Vagina (tissue), 2 donors: ENCODE measurements at places on chromosomes 1 and 21. TPM values are rescaled to one million over a fixed set of nuclear protein-coding genes. Genes with fewer than 3 reads are reported as not detected.

DNA sequence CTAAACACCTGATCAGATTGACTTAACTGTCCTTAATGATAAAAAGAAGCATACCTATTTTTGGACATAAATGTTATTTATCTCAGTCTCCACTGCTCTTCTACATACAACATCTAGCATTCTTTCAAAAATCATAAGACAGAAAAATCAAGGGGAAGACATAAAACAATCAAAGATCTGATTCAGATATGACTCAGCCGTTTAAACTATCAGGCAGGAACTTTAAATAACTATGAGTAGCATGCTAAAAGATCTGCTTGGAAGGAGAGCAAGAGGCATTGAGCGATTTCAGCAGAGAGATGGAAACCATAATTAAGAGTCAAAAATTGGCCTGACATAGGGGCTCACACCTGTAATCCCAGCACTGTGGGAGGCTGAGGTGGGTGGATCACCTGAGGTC, 27.2 kb upstream of the SLC22A15 start:
- no peak for DNase-seq

ZBTB8B gene
- total RNA-seq, result not detected

DNA sequence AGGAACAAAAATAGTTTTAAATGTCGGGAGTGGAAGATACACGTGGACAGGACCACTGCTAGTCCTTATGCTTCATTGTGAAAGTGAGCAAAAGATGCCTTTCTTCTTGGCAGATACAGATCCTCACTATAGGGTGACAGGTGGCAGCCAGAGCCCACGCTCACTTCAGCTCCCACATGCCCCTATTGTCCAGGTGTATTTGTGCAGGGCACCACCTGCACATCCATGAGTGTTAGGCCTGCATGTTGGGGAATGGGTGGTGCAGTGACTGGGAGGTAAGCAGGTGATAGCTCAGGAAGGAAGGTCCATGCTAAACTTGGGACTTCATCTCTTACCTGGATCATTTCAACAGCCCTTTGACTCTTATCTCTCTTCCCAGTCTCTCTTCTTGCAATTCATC, 27.4 kb downstream of the SLC5A9 start:
- DNase-seq, result no peak

SLC27A3 gene
- 31.4 TPM for total RNA-seq

DNA sequence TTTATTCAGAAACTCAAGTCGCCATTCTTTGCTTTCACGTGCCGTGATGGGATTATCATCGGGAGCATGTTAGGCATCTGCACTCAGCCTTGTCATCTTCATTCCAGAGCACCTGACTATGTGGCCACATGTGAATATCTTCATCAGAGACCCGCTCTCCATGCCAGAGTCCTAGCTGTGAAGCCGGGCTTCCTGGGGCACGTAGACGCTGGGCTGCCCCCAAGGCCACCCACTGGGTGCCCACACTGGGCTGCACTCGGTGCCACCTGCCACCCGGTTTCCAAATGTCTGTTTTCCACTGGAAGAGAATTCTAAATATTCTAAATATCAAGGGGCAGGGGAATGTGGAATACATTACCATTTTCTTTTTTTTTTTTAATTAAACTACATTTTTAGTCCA, 43.8 kb downstream of the SLC37A1 start:
- DNase-seq, result no peak

- DNase-seq, result no peak
These were observed 278.5 kb downstream of the KCNH1 start for GRCh38 chr1:210855440-210855839.

FMO2 gene
- 14.0 TPM for total RNA-seq

GRCh38 chr1:12287869-12288268, 58.0 kb downstream of the VPS13D start:
- DNase-seq, result no peak

MYBPH gene
- total RNA-seq, result not detected

DNA sequence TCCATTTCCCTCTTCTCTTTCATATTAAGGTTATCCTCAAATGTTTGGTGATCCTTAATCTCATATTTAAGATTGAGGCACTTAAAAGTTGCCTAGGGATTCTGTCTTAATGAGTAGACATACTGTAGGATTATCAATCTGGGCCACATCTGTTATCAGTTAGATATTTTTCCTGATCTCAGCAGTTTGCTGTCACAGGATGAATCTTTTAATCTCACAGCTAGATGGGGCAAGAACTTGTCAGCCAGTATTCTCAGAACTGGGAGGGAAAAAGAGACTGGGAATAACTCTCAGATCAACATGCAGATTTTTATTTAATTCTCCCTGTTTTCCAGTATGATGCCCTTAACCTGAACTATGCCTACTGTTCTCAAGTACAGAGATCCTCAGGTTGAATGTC, 14.0 kb downstream of the ZNF644 start:
- DNase-seq, result no peak

DNA sequence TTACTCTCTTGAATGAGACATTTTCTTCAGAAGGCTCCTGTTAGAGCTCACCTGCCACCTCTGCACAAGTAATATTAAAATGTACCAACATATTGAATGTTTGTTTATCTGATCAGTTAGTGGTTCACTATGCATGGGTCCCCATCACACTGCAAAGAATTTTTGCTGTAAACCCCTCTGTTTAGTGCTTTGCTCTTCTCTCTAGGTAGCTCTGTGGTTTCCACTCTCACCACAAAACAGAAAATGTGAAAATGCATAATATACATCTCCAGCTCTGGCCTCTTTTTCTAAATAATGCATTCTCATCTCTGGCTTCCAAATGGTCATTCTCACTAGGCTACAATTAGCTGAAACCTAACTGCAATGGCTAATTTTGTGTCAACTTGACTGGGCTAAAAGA, 176.7 kb downstream of the TRIM33 start:
- no peak for DNase-seq

- DNase-seq, result no peak
These were observed 355.6 kb downstream of the USP25 start for GRCh38 chr21:16085421-16085820.

DNA sequence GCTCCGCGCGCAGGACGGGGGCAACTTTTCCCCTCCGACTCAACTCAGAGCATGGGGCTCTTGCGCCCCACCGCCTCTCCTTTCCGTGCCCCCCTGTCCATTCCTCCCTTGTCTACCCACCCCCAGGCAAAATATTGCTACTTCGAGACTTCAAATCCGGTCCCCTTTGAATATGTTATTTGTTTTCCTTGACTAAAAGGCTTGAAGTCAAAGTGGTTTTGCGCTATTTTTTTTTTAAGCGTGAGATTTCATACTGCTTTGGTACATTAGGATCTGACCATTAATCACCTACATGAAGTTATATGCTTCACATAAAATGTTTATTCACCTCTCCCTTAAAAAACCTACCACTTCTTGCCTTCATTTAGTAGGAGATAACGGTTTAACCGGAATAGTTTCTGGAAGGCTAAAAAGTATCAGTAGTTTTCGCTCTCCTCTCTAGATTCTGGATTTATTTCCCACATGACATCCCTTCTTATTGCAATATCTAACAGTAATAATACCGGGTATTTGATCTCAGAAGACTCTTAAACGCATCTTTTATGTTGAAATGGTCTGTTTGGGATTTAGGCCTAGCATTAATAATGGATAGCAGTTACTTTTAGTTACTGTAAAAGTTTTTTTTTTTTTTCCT, 1.6 kb downstream of the NFIA start:
- DNase-seq, result no peak

- no peak for DNase-seq
These were observed 20.8 kb upstream of the RLF start for GRCh38 chr1:40140211-40140973.

IL20 gene
- not detected for total RNA-seq

GRCh38 chr1:230994860-230995259, 16.0 kb downstream of the ARV1 start:
- no peak for DNase-seq

- no peak for DNase-seq
These were observed 4.6 kb downstream of the AGTRAP start for GRCh38 chr1:11740258-11741192.

LAMB3 gene
- 68.8 TPM for total RNA-seq

DNA sequence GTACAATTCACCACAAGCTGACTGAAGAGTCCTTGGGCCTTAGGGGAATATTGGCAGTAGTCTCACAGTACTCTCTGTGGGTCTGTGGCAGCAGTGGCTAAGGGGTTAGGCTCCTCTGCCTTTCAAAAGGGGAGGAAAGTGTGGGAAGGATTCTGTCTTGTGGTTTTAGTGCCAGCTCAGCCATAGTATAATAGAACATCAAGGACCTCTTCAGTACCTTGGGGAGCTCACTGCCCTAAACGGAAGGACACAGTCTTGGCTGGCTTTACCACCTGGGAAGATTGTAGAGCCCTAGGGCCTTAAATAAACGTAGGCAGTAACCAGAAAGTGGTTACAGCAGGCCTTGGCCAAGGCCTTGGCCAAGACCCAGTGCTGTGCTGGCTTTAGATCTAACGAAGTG, 265.7 kb downstream of the COL11A1 start:
- no peak for DNase-seq
